ENCODE measurements at places on chromosomes 11 and 22.

DNA sequence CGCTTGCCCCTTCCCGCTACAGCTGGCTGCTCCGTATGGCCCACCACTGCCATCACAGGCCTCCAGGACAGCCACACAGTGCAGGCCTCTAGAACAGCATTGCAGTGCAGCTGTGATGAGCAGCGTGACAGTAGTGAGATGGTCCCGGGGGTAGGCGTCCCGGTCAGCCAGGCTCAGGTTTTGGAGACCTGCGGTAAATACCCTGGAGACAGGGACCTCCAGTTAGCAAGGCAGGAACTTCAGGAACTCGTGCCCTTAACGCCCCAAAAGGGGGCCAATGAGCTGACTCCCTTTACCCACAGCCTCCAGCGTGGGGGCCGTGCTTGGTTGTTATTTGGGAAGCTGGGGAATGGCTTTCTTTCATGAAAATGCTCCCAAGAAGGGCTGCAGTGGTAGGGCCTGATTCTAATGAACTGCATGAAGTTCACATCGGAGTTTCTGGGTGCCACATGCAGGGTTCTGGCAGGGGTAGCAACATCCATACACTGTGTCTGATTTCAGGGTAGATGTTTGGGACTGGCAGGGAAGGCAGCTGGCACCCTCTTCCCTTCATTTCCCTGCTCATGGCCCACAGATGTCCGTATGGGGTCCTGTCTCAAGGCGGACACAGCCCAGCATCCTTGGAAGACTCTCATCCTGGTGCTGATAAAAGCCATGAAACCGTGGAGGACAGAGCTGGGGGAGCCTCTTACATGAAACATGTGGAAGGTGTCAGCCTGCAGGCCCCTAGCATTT is 440.5 kb downstream of the TBC1D22A start:
- DNase-seq, result no peak

DNA sequence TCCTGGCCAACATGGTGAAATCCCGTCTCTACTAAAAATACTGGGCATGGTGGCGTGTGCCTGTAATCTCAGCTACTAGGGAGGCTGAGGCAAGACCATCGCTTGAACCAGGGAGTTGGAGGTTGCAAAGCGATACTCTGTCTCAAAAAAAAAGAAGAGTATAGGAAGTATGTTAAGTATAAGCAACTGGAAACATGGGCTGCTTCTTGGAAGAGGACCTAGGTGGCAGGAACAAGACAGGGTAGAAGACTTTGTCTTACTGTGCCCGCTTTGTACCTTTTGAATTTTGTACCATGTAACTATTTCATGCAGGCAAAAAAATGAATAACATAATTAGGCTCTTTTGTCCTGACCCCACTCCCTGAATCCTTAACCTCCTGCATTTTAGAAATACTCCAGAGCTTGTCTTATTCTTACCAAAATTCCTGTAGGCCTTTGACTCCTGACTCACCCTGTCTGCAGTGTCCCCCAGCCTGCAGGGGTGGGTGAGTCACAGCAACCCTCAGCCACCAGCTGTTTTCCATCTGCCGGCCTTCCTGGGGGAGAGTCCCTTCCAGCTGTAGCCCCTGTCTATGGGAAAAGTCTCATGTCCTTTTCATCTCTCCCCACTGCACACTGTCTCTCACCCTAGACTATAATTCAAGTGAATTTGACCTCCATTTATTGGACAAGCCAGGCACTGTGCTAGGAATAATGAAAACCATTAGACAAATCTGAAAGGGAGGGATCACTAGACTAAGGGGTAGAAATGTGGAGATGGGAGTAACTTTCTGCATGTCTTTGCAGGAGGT is 41.8 kb downstream of the TXN2 start:
- DNase-seq, result peak; percentile 43

- no peak for DNase-seq
Measured at GRCh38 chr11:35275786-35276170, 136.8 kb downstream of the CD44 start.

DNA sequence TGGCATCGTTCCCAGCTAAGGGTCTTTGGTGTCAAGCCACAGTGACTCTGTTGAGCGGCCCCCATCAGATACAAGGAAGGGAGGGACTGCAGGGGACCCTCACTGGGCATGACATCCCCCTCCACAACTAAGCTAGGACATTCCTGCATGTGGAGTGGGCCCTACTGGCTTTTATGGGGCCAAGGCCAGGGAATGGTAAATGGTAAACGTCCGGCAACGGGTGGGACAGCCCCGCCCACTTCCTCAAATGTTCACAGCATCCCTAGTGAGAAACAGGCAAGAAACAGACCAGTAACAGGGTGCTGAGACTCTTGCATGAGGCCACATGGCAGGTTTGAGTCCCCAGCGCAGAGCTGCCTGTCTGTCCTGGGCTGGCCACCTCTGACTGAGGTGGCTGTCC is 4.4 kb downstream of the TMPRSS6 start:
- no peak for DNase-seq

DNA sequence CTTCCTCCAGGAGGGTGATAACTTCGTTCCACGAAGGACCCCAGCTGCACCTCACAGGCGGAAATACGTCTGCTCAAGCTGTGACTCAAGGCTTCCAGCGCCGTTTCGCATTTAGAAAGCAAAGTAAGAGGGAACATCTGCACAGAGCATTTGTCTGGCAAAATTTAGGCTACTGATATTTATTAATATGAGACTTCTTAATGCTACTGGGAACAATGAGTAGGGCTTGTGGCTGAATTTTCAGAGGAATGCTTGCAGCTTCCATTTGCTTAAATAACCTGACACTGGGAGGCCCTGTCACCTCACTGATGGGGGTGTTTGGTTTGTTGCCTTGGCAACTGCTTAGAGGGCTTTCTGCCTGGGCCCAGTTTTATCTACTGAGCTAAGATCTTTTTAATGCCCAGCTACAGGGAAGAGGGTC is 14.7 kb upstream of the ST14 start:
- DNase-seq, result no peak

Measured in MV-4-11 (cell line).